Activated CD8-positive, alpha-beta memory T cell treated with anti-CD3 and anti-CD28 coated beads for 24 hours (primary cell): ENCODE measurements at places on chromosomes 5 and 9.

- no peak for DNase-seq
Observed at GRCh38 chr9:1456301-1457024, 406.3 kb downstream of the DMRT2 start.

- DNase-seq = no peak
Observed at GRCh38 chr9:91428927-91429351, 5.3 kb upstream of the NFIL3 start.

GRCh38 chr9:7037176-7037575 is 279.4 kb downstream of the KDM4C start:
- DNase-seq = no peak

DNA sequence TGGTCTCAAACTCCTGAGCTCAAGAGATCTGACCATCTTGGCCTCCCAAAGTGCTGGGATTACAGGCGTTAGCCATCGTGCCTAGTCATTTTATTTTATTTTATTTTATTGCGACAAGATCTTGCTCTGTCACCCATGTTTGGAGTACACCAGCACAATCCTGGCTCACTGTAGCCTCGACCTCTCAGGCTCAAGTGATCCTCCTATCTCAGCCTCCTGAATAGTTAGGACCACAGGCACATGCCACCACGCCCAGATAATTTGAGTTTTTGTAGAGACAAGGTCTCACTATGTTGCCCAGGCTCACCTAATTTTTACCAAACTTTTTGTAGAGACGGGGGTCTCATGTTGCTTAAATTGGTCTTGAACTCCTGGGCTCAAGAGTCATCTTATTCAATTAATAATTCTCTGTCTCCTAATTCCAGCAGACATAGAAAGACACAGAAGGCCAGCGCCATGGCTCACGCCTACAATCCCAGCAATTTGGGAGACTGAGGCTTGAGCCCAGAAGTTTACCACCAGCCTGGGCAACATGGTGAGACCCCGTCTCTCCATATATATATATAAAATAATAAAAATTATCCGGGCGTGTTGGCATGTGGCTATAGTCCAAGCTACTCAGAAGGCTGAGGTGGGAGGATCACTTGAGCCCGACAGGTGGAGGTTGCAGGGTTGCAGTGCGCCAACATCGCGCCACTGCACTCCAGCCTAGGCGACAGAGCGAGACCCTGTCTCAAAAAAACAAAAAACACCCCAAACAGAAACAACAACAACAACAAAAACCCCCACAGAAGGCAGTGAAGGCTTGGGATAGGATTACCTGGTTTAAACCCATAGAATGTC is 1.0 kb upstream of the UBAP1 start:
- DNase-seq = no peak

DNA sequence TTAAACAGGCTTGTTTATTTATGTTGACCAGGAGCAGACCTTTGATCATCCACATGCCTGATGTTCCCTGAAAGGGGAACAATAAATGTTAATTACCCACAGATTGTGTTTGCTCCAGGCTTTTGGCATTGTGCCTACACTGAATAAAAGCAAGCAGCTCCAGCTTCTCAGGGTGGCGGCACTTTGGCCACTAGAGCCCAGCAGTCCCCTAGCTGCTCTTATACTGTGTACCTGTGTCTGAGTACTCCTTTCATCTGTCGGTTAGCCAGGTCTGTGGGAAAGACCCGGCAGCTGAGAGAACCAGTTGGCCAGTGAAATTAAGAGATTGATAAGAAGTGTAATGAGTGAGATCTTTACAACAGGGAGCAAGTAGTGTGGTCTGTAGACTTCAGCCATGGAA is 254.8 kb upstream of the FTMT start:
- DNase-seq = no peak

GRCh38 chr9:130952065-130952762 is 13.2 kb upstream of the FIBCD1 start:
- no peak for DNase-seq

DNA sequence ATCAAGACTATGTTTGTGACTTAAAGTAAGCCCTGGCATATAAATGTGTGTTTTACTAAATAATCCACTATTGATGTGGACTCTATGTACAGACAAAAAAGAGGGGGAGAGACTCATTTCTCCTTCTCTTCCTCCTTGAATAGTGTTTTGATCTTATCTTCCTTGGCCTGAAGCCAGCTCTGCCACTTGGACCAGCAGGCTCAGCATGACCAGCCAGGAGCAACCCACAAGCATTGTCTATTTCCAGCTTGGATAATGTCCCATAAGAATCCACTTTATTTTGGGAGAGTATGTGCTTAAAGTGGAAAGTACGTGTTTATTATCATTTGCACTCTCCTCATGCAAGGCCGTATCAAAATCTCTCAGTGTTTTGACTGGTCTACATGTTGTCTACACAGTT is 23.8 kb upstream of the SLC46A2 start:
- DNase-seq = no peak

DNA sequence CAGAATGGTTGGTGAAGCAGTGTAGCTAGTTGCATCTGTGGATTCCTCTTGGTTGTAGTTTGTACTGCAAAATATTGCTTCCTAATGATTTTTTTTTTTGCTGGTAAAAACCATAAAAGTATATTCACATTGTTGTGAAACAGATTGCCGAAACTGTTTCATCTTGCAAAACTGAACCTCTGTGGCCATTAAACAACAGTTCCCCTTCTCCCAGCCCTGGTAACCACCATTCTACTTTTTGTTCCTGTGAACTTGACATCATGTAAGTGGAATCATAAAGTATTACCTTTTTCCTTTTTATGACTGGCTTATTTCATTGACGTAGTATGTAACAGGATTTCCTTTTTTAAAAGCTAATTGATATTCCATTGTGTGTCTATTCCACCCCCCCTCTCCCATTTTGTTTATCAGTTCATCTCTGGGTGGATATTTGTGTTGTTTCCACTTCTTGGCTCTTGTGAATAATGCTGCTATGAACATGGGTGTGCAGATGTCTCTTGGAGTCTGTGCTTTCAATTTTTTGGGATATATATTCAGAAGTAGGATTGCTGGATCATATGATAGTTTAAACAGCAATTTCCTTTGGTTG is 11.8 kb downstream of the SUB1 start:
- no peak for DNase-seq

- no peak for DNase-seq
Observed at GRCh38 chr9:113139225-113139829, 11.5 kb upstream of the SLC31A2 start.

GRCh38 chr9:126164796-126165525 is 161.7 kb upstream of the MVB12B start:
- peak; percentile 43 for DNase-seq

DNA sequence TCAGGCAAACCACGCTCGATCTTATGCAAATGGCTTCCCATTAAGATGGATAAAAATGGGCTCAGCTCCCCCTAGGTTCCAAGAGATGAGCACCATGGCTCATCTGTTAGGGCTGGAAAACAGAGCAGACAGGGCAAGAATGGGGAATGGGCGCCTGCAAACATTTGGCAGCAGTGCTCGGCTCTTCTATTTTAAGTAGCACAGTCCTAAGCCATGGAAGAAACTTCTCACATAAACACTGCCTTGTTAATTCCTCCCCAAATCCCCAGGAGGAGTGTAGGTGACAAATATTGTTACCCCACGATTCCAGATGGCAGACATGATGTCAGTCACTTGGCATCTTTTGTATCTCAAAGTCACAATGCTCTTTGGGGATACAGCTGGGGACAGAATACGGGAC is 221.8 kb downstream of the ICE1 start:
- DNase-seq = no peak

DNA sequence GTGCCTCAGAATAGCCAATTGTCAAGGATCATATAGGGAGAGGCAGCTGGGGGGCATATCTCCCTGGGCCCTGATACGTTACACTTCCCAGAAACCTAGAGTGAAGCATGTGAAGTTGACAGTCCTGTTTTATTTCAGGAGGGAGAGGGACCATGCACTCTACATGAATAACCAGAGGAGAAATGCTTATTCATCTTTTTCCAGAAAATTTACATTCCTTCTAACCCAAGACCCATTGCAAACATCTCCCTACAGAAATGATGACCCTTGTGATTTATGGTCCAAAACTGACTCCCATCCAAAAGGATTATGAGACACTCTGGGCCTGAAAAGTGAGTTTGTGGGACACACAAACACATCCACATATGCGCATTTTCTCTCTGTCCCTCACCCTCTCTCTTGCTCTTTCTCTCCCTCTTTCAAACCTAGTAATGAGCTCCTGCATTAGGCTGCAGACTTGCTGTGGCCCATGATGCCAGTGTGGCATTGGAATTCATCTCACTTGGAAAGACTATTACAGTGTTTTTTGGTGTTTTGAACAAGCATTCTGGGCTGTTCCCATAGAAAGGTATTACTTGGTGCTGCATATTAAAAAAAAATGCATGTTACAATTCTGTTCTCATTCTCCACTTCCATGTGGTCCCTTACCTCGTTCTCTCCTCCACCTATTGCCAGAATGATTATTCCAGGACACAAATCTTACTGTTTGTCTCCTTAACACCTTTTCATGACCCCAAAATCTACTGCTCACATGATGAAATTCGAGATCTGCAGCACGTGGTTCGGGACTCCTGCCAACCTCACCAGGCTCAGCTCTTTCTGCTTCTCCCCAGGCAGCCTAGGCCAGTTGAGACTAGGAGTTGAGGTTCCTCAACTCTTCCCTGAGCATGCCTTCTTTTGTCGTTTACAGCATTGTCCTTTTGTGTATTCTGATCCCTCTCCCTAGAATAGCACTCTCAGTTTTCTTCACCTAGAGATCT is 451.3 kb upstream of the KLF4 start:
- no peak for DNase-seq
